ENCODE measurements at places on chromosomes 4 and X.
A peak's percentile ranks its signal among the peaks of the same experiment; 100 is the strongest.

GRCh38 chrX:3603026-3603661, 110.3 kb downstream of the PRKX start:
- no peak for DNase-seq

GRCh38 chr4:89259301-89260028, 48.1 kb downstream of the GPRIN3 start:
- no peak for DNase-seq

DNA sequence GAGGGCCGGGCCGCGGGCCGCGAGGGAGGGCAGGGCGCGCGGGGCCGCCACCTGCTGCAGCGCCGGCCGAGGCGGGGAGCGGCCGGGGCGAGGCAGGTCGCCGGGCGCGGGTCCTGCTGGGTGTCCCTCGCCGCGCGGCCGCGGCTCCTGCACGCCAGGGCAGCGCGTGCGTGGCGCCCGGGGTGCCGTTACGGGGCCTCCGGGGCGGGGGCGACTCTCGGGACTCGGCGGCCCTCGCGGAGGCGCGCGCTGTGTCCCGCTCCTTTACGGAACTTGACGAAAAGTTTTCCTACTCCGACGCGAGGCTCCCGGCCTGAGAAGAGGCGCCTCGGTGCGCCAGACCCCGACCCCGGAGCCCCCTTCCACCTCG, 329 bp downstream of the TBC1D14 start:
- DNase-seq, result peak; percentile 67

GRCh38 chrX:1139185-1139500, 73.3 kb downstream of the CRLF2 start:
- no peak for DNase-seq

DNA sequence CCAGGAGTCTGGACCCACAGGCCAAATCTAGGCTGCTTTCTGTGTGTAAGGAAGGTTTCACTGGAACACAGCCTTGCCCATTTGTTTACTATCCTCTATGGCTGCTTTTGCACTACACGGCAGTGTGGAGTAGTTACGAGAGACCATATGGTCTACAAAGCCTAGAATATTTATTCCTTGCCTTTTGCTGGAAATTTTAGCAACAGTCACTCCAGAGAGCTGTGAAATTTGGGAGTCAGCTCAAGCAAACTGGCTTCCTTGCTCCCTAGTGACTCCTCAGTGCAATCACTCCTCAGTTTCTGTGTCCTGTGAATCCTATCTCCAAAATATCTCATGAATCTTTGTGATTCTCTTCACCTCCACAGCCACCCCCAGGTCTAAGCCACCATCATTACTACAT, 99.0 kb upstream of the CPEB2 start:
- DNase-seq, result no peak

- no peak for DNase-seq
Observed at GRCh38 chr4:26822546-26822945, 38.1 kb upstream of the STIM2 start.

GRCh38 chr4:142549726-142550463, 296.2 kb downstream of the INPP4B start:
- peak; percentile 46 for DNase-seq

DNA sequence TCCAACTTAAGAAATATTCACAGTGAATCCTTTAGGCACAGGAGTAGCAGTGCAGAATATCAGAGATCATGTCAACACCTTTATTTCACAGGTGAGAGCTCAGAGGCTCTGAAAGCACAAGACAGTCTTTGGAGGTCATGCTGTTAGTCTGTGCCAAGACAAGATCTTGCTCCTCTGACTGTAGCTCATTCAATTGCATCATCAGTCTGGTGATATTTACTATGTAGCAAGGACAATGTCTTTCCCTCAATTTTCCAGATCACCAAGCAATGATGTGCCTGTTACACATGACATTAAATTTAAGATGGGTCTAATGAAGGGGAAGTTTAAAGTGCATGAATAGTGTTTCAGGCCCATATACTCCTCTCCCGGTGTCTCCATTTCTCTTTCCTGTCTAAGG, 277.5 kb downstream of the IL15 start:
- no peak for DNase-seq

DNA sequence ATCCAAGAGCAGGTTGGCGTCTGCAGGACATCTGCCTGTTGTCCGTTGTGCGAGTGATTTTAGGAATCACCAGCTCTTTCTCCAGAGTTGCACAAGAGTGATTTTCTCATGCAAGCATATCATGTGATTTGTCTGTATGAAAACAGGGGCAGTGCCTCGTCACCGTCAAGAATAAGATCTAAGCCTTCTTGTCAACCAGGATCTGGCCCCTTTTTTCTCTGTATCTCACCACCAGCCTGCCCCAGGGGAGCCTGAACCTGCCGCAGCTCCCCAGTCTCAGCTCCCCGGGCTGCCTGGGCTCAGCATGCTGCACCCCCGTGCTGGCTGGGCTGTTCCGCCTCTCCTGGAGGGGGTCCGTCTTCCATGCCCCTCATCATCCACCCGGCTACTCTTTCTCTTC, 90.5 kb downstream of the STOX2 start:
- DNase-seq, result no peak

- DNase-seq, result no peak
Observed at GRCh38 chrX:15413101-15413500, 28.9 kb upstream of the VEGFD start.

DNA sequence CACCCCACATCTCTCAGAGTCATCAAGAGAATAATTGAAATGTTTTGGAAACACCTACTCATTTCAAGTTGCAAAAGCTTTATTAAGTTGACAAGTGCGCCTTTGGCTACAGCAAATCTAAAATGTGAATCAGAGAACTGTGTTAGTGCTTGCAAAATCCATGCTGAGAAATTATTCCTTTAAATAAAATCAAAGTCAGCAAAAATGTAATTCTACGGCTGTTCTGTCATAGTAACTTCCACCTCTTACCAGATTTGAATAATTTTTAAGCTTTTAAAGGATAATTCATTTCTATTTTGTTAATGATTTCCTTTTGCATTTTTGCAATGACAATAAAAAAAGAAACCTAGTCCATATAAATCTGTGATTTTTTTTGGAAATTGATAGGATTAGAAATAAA, 1779.1 kb downstream of the STIM2 start:
- no peak for DNase-seq

GRCh38 chr4:104906276-104906675, 240.4 kb upstream of the TET2 start:
- DNase-seq, result no peak

DNA sequence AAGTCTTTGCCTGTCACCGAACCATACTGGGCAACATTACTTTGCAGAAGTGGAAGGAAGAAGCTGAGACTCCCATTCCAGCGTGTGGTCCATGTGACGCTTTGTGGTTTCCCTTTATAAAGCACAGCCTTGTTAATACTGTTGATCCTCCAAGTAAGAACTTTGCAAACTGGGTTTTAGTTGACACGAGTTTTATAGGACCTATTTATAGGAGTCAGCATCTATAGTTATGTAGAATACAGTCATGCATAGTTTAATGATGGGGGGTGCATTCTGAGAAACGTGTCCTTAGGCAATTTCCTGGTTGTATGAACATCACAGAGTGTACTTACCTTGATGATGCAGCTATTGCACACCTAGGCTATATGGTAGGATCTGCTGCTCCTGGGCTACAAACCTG, 1879.4 kb upstream of the TENM3 start:
- no peak for DNase-seq

- no peak for DNase-seq
Observed at GRCh38 chr4:82610041-82610440, 48.3 kb upstream of the TMEM150C start.

GRCh38 chr4:119211867-119212233, 663 bp upstream of the USP53 start:
- DNase-seq, result peak; percentile 75

- peak; percentile 95 for DNase-seq
Observed at GRCh38 chr4:41257257-41257901, 651 bp downstream of the UCHL1 start.

DNA sequence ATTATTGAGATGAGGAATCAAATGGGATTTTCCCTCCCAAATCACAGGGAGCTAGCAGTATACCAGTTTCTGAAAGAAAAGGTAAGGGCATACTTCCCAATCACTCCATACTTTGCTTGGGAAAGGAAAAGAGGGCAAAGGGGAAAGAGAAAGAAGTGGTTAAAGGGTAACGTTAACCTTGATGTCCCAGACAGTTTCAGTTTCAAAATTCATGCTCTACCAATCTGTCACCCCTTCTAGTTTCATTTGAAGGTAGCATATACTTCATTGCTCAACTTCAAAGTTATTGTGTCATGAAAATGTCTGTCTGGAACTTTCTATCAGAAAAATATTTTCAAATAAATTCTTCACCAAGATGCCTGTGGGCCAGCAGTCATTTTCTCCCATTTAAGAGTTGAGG, 16.0 kb downstream of the TNMD start:
- no peak for DNase-seq

DNA sequence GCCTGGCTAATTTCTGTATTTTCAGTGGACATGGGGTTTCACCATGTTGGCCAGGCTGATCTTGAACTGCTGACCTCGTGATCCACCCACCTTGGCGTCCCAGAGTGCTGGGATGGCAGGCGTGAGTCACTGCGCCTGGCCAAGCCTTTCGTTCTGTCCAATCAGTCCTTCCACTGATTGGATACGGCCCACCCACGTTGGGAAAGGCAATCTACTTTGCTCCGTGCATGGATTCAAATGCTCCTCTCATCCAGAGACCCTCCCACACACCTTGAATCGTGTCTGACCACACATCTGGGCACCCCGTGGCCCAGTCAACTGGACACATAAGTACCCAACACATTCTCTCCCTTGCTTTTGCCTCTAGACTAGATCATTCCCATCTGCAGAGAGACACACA, 74.9 kb downstream of the CRLF2 start:
- DNase-seq, result no peak

GRCh38 chr4:39228377-39228776, 46.0 kb downstream of the WDR19 start:
- no peak for DNase-seq

- DNase-seq, result no peak
Observed at GRCh38 chr4:13615161-13615560, 12.4 kb downstream of the BOD1L1 start.

- no peak for DNase-seq
Observed at GRCh38 chrX:67724359-67725110, 180.7 kb downstream of the AR start.

DNA sequence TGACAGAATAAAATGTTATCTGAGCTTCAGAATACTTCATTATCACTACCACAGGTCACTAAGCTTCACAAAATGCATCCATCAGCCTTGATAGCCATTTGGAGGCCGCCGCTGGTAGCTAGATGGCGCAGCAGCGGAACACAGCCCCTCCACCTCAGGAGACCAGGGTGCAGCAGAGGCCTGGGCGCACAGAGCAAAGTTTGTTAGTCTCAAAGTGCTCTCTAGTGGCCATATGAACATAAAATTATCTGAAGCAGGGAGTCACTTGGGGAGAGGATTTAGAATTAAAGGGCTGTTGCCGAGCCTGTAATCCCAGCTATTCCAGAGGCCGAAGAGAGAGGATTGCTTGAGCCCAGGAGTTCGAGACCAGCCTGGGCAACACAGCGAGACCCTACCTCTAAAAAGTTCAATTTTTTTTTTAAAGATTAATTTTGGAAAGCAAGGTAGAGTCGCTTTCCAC, 8.1 kb upstream of the DCTD start:
- DNase-seq, result peak; percentile 81

- no peak for DNase-seq
Observed at GRCh38 chr4:110808351-110808878, 185.5 kb upstream of the PITX2 start.

DNA sequence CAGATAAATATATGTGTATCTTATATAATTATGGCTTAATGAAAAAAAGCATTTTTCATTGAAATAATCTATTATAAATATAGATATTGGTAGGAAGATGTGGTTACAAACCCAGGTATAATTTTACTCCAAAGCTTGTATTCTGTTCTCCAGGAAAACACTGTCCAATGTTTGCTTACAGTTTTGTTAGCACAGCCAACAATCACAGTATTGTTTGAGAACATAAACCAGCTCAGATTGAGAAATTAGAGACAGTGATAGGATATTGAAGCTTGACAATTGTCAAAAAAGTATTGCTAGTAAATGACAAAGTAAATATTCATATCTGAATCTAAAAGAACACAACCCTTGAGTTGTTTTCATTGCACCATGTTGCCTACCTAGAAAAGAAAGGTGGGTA, 228.8 kb downstream of the ADGRL3 start:
- peak; percentile 54 for DNase-seq

DNA sequence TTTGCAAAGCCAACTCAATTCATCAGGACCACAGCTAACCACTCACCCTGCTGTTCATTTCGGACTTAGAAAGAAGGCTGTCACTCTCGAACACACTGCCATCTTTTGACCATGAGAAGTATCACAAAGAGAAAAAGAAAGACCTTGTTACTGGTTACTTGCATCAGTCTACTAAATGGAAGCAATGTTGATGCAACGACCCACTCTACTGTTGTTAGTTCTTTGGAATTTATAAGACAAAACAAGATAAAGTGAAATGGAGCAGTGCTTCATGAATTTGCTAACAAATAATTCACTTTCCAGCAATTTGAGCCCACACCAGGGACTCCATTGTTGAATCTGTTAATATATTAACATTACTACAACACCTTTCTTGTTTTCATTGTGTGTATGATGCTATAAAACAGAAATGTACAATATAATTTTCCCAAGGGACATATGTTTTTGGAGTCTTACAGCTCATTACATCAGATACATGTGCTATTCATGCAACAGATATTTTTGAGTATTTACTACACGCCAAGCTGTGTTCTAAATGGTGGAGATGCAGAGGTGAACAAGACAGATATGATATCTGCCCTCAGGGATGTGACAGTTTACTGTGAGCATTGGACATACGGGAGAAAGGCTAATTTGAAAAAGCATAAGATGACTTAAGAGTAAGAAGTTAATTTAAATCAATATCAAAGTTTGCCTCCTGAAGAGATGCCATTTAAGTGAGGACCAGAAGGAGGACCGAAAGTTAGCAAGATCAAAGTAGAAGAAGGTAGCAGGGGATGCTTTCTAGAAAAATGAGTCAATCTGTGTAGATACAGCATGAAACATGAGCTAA, 87.2 kb downstream of the AREG start:
- DNase-seq, result peak; percentile 5

GRCh38 chrX:151177141-151178027, 1.0 kb downstream of the GPR50 start:
- no peak for DNase-seq

All from NCI-H146 (cell line).